ENCODE measurements at places on chromosomes 1 and 21.

DNA sequence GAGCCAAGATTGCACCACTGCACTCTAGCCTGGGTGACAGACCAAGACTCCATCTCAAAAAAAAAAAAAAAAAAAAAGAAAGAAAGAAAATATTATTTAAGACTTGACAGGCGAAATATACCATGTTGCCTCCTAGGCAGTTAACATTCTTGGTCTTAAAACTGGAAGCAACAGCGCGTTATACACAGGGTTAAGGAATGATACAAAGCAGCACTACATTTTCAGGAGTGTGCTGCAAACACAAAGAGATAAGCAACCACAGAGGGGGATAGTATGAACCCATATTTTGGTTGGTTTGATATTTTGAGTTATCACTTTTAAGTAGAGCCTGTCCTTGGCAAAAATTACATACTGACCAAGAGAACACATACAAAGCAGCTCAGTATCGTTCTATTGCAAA is 25.1 kb downstream of the USP24 start:
- no peak overlapping the region for H3K4me3 ChIP-seq
- H3K27ac ChIP-seq: no peak overlapping the region
- H3K27me3 ChIP-seq: no peaks in the 10 kb centered on the region
- no peak for DNase-seq

DNA sequence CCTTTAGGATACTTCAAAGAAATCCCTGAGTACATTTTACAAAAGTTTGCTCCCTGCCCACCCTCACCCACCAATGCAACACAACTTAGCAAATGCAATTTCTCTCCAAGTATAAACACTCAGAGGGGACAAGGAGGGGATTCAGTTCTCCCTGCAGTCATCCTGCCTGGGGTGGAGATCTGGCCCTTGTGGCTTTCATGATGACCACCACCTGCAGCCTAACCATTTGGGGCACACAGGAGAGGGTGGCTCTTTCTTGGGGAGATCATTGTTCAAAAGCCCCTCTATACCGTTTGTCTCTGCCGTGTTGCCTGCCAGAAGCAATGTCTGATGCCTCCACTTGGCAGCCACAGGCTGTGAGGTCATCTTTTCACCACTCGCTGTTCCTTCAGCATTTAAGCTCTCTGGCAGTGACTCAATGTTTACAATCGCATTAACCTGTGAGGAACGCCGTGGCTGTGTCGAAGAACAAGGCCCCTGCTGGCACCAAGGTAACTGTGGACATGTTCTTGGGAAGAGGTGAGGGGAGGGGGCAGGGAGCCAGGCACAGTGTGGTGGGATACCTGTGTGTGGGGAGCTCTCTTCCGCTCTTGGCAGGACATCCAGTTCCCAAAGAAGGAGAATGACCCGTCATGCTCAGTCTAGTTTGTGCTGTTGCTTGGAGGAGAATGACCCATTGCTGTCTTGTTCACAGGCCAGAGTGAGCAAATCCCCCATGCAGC is 103.9 kb upstream of the DUSP10 start:
- H3K27me3 ChIP-seq: no peaks in the 10 kb centered on the region
- H3K4me1 ChIP-seq: peaks cover 10% of the 10 kb centered on the region
- DNase-seq: no peak
- no peak overlapping the region for H3K27ac ChIP-seq
- H3K4me3 ChIP-seq: no peak overlapping the region

DNA sequence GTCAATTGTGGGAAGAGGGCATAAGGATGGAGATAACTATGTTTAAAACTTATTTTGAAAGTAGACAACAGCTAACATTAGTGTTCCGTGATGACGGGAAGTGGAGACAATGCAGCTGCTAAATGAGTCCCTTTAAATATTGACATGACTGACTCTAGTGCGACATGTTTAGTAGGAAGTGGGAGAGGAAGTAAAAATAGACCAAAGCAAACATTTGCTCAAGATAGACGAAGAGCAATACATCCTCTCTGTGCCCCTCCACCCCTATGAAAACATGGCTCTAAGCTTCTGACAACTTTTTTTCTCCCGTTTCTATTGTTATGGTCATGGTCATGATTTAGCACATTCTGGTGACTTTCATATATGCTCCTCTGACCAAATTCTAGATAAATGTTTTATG is 60.0 kb upstream of the HMCN1 start:
- peaks cover 29% of the 10 kb centered on the region for H3K4me1 ChIP-seq
- DNase-seq: no peak
- no peak overlapping the region for H3K27ac ChIP-seq

DNA sequence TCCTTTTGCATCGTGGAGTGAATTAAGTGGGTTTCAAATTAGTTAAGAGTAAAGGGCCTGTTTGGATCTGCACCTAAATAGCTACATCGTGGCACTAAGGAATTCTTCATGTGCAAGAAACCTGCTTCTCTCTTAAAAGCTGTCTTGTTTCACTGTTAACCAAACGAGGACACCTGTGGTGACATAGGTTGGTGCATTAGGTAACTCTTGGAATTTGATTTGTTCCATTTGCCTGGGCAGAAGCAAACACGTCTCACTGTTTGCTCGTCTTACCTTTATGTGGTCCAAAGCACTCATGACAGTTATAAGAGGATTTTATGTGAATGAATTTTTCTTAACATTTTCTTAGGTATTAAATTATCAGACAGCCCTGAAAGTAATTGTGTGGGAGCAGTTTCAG is 60.9 kb downstream of the PRDM2 start:
- no peak overlapping the region for H3K4me3 ChIP-seq
- H3K27me3 ChIP-seq: no peaks in the 10 kb centered on the region
- DNase-seq: no peak
- H3K4me1 ChIP-seq: peaks cover 32% of the 10 kb centered on the region

GRCh38 chr21:25895565-25896205 is 160.9 kb downstream of the GABPA start:
- H3K27me3 ChIP-seq: no peaks in the 10 kb centered on the region
- H3K27ac ChIP-seq: no peak overlapping the region
- H3K4me1 ChIP-seq: peaks cover 9% of the 10 kb centered on the region
- DNase-seq: no peak
- H3K36me3 ChIP-seq: peaks cover 7% of the 10 kb centered on the region

DNA sequence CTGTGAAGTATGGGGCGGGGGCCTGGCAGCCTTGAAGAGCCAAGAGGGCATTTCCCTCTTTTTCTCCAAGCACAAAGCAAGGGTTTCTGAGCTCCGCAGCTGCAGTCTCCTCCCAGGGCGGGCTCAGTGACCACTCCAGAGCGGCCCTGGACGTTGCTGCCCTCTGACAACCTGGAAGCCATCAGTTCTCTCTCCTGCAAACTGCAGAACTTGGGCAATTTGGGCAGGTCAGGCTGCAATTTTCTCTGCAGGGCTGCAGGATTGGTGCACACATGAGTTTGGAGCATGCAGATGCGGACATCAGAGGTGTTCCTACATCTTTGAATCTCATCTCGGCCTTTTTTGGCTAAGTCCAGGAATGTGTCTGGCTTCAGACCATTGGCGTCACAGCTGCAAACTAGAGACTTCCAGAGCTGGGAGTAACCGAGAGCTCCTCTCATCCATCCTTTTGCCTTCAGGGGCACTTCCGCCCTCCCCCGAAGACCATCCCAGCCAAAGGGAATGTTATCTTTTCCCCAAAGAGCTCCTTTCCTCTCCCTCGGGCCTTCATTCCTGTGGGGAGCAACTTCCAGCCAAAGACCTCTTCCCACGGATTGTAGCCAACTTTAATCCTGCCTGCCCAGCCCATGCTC is 139.6 kb upstream of the WNT4 start:
- no peak for DNase-seq
- no peak overlapping the region for H3K27ac ChIP-seq
- H3K4me1 ChIP-seq: no peaks in the 10 kb centered on the region
- no peaks in the 10 kb centered on the region for H3K36me3 ChIP-seq

DNA sequence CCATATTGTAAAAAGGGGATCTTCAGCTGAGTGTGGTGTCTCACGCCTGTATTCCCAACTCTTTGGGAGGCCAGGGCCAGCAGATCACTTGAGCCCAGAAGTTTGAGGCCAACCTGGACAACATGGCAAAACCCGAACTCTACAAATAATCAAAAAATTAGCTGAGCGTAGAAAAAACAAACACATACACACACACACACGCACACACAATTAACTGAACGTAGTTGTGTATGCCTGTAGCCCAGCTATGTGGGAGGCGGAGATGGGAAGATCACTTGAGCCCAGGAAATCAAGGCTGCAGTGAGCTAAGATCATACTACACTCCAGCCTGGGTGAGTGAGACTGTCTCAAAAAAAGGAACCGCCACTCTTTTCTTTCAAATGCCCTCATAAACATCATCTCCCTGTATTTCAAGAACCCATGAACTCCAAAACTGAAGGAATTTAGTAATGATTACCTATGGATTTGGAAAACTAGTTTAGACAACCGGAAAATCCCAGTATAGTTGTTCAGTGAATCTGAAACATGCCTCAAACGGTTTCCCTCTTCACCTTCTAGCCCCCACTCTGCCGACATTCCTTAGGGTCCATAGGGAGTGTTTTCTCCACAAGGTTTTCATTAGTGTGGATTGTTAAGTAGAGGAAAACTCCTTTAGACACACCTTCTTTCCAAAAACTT is 4.5 kb downstream of the TXNIP start:
- peak overlapping the region; percentile 98 for H3K4me3 ChIP-seq
- no peaks in the 10 kb centered on the region for H3K27me3 ChIP-seq
- H3K36me3 ChIP-seq: peaks cover 50% of the 10 kb centered on the region

DNA sequence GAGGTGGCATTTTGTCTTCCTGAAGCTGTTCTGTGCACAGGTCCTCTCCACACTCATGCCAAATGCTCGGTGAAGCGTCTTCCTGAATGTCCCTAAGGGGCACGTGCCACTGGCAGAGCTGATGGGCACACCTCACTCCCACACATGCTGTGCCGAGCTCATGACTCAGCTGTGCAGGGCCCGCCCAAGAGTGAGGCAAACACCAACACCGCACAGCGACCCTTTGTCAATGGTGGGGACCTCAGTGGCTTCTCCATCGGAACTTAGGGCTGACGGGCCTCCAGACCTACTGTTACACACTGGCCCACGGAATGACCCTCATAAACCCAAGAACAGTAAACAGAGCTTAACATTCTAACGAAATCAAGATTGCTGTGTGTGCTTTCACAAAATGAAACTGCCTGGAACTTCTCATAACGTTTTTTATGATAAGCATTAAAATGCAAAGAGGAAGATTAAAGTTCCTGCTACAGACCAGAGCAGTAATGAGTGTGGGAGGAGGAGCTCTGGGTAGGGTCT is 89.3 kb downstream of the SIM2 start:
- H3K4me1 ChIP-seq: no peaks in the 10 kb centered on the region
- DNase-seq: no peak
- H3K36me3 ChIP-seq: no peaks in the 10 kb centered on the region
- no peak overlapping the region for H3K4me3 ChIP-seq
- no peak overlapping the region for H3K27ac ChIP-seq

DNA sequence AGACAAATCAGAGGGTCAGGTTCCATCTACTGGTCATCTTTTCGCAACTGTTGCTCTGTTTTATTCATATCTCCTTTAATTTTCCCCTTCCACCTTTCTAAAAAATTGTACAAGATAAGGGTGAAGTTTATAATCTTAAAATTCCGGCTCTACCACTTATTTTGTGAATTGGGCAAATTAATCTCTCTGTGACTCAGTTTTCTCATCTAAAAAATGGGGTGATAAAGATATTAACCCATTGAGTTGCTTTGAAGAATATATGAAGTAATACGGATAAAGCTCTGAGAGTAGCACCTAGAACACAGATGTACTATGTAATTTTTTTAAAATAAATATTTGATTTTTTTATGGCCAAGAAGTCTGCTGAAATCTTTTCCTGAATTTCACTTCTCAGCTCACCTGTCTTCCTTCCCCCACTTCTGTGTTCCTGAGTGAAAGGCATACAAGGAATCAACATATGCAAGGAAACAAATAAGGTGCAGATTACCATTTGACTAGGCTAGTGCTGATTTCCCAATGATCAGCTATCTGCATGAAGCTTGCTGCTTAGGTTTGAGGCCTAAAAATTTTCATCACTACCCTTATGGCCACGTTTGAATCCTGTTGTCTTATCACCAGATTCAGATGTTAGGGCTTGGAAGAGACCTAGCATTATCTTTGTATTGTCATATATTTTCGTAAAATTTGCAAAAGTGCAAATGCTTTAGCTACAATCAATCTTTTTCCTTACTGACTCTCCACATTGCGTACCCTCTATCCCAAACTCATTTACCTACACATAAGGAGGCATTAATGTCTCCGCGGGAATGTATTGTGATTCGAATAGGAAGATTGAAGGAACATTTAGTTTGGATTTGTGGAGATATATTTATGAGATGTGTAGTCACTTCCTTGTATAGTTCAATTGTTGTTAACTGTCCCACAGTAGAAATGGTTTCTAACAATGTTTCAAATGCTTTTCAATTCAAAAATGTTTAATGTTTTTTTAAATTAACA is 718.3 kb upstream of the PTBP2 start:
- H3K27ac ChIP-seq: no peak overlapping the region
- H3K36me3 ChIP-seq: no peaks in the 10 kb centered on the region

DNA sequence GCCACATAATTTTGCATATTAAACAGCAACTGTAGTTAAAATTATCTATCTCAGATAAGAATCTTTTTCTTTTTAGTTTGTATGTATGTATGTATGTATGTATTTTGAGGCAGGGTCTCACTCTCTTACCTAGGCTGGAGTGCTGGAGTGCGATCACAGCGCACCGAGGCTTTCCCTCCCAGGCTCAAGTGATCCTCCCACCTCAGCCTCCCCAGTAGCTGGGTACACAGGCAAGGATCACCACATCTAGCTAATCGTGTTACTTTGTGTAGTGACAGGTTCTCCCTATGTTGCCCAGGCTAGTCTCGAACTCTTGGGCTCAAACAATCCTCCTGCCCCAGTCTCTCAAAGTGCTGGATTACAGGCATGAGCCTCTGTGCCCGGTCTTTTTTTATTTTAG is 30.5 kb upstream of the PUM1 start:
- no peaks in the 10 kb centered on the region for H3K36me3 ChIP-seq
- H3K4me3 ChIP-seq: no peak overlapping the region
- no peak for DNase-seq
- H3K27me3 ChIP-seq: no peaks in the 10 kb centered on the region

GRCh38 chr1:111730706-111731105 is 8.5 kb downstream of the INKA2 start:
- no peak overlapping the region for H3K27ac ChIP-seq
- DNase-seq: no peak
- no peaks in the 10 kb centered on the region for H3K27me3 ChIP-seq
- H3K36me3 ChIP-seq: no peaks in the 10 kb centered on the region
- no peak overlapping the region for H3K4me3 ChIP-seq
- peaks cover 4% of the 10 kb centered on the region for H3K4me1 ChIP-seq

- H3K36me3 ChIP-seq: peaks cover 8% of the 10 kb centered on the region
- DNase-seq: no peak
These were observed 88.0 kb upstream of the IVNS1ABP start for GRCh38 chr1:185404907-185405568.

DNA sequence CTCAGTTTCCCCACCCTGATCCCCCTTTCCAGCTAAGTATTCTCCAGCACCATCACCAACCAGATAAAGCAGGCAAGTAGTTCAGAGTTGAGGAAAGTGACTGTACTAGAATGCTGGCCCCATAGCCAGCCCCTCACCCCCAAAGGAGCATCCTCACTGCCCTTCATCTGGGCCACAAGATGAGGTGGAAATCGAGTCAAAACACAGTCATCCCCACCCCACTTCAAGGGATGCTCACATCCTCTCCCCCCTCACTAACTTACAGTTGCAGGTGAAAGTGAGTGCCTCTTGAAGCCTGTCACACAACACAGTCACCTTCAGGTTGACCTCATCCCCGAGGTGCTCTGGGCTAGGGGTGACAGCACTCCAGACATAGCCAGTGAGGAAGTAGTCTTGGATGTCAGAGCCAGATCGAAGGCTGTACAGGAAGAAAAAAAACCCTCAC is 30.4 kb downstream of the PIK3C2B start:
- H3K27ac ChIP-seq: peak overlapping the region; percentile 11
- H3K27me3 ChIP-seq: no peaks in the 10 kb centered on the region
- DNase-seq: peak; percentile 12
- H3K4me1 ChIP-seq: peaks cover 41% of the 10 kb centered on the region
- H3K4me3 ChIP-seq: no peak overlapping the region
- peaks cover 10% of the 10 kb centered on the region for H3K36me3 ChIP-seq
